ENCODE measurements at places on chromosomes 1 and 21. TPM values are rescaled to one million over a fixed set of nuclear protein-coding genes. Genes with fewer than 3 reads are reported as not detected.

FCRL6 gene
- 5.8 TPM for total RNA-seq

KMO gene
- 1.1 TPM for total RNA-seq

MYCL gene
- total RNA-seq, result 0.22 TPM

TRIM67 gene
- not detected for total RNA-seq

BARHL2 gene
- total RNA-seq, result not detected

GRCh38 chr1:56464294-56464693 is 115.1 kb downstream of the PLPP3 start:
- no peak overlapping the region for H3K27ac ChIP-seq
- no peaks in the 10 kb centered on the region for H3K36me3 ChIP-seq
- H3K27me3 ChIP-seq, result no peaks in the 10 kb centered on the region
- H3K4me3 ChIP-seq, result no peak overlapping the region
- no peak for DNase-seq

DNA sequence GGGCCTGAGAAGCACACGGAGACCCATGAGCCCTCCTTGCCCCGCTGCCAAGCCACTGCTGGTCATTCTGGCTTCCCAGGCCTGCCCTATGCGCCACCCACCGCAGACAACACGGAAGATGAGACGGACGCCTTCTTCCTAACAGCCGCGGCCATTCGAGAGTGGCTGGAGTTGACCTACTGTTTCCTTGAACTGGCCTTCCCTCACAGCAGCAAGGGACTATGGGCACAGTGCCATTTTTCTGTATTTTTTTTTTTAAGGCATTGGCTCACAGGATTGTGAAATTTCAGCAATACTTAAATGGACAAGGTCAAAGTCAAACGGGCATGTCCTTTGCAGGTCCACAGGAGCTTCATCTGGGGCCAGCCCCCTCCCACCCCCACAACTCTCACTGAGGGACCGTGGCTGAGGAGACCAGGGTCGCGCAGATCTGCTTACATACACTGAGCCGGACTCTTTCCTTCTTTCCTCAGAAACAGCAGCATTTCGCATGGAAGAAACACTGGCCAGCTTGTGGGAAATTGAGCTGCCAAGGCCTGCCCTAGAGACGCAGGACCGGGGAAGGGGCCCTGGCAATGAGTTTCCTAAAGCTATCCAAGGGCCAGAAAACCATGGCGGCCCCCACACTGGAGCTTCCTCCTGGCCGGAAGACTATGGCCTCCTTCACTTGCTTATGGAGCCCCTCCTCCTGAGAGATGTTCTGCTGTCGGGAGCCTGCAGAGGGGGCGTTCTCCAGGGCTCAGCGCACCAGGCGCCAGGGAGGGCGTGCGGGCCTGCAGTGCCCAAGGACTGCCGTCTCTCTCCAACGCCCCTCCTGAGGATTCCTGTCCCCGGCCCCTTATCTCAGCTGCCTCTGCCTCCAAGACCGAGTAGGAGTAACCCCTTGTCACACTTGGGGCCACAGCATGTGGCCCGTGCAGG is 98.9 kb downstream of the PGBD5 start:
- no peaks in the 10 kb centered on the region for H3K4me1 ChIP-seq
- peaks cover 17% of the 10 kb centered on the region for H3K27me3 ChIP-seq

DNA sequence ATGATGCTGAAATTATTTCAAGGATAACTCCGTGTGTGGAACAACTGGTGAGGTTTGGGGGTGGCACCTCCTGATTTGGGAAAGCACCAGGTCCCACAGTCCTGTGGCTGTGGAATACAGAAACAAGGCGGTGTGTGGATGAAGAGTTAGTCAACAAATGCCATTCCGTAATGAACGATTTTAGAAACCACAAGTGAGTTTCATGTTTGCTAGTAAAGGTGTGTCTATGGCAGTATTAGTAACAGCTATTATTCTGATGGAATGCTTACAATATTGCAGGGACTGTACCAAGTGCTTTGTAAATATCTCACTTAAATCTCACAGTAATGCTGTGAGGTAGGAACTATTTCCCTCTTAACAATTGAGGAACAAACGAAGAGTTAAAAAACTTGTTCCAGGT is 53.8 kb downstream of the B3GALNT2 start:
- no peak for DNase-seq
- H3K36me3 ChIP-seq, result peaks cover 33% of the 10 kb centered on the region

DNA sequence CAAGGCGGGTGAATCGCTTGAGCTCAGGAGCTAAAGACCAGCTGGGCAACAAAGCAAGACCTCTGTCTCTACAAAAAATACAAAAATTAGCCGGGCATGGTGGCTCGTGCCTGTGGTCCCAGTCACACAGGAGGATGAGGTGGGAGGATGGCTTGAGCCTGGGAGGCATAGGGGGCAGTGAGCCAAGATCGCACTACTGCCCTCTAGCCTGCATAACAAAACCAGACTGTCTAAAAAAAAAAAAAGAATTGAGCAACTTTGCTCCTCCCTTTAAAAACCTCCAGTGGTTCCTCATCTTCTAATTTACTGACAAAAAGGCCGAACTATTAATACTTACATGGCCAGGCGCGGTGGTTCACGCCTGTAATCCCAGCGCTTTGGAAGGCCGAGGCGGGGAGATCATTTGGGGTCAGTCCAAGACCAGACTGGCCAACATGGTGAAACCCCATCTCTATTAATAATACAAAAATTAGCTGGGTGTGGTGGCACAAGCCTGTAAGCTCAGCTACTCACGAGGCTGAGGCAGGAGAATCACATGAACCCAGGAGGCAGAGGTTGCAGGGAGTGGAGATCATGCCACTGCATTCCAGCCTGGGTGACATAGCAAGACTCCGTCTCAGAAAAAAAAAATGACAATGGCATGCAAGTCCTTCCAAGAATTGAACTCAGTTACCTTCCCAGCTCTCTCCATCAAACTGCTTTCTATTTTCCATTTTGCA is 4.4 kb downstream of the ACBD3 start:
- no peak for DNase-seq
- no peak overlapping the region for H3K4me3 ChIP-seq
- H3K27ac ChIP-seq, result no peak overlapping the region
- H3K36me3 ChIP-seq, result peaks cover 2% of the 10 kb centered on the region

DNA sequence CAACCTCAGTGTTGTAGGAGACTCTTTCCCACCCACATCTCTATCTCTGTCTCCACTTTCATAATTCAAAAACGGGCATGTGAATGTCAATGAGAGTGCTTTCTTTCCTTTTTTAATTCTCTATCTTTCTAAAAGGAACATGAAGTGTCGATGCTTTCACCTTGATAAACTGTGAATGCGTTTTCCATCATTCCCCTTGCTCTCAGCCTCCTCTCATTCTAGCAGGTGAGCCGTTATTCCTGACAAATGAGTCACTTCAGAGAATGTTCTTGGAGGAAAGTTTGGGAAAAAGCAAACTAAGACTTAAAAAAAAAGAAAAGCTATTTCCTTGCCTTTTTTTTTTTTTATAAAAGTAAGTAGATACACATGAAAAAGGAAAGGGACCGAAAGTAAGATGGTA is 226.0 kb upstream of the C1orf87 start:
- no peaks in the 10 kb centered on the region for H3K4me1 ChIP-seq
- H3K27me3 ChIP-seq, result no peaks in the 10 kb centered on the region
- no peak overlapping the region for H3K27ac ChIP-seq
- H3K36me3 ChIP-seq, result no peaks in the 10 kb centered on the region
- DNase-seq, result no peak
- H3K4me3 ChIP-seq, result no peak overlapping the region

- H3K36me3 ChIP-seq, result no peaks in the 10 kb centered on the region
- no peak for DNase-seq
- no peaks in the 10 kb centered on the region for H3K27me3 ChIP-seq
- H3K27ac ChIP-seq, result no peak overlapping the region
Measured at GRCh38 chr1:228689255-228689654, 46.0 kb upstream of the RHOU start.

DNA sequence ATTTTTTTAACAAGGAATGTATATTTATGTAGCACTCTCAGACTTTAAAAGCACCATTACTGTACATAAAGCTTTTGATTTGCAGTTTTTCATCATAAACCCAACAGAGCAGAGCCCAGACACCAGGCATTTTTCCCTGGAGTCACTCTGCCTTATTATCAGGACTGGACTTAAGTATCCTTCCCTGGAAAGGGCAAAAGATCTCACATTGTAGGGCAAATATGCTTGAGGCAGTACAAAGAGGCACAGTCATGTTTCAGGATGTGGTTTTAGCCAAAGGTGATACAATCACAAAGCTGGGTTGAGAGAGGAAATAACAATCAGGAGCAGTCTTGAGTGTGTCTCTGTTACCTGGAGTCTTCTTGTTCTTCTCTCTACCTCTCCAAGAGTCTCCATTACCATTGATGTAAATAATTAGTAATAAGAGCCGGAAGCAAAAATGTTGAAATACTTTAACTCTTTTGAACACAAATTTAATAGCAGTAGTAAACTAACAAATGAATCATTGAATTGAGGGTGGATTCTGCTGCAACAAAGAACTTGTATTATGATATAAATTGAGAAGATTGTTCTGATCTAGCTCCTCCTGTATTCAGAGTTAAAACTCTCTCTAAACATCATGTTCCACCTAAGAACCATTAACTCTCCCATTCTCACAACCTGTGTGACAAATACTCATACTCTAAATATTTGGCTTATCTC is 160.5 kb downstream of the LTN1 start:
- no peaks in the 10 kb centered on the region for H3K27me3 ChIP-seq
- peaks cover 46% of the 10 kb centered on the region for H3K4me1 ChIP-seq
- H3K4me3 ChIP-seq, result no peak overlapping the region
- DNase-seq, result no peak
- H3K36me3 ChIP-seq, result no peaks in the 10 kb centered on the region

DNA sequence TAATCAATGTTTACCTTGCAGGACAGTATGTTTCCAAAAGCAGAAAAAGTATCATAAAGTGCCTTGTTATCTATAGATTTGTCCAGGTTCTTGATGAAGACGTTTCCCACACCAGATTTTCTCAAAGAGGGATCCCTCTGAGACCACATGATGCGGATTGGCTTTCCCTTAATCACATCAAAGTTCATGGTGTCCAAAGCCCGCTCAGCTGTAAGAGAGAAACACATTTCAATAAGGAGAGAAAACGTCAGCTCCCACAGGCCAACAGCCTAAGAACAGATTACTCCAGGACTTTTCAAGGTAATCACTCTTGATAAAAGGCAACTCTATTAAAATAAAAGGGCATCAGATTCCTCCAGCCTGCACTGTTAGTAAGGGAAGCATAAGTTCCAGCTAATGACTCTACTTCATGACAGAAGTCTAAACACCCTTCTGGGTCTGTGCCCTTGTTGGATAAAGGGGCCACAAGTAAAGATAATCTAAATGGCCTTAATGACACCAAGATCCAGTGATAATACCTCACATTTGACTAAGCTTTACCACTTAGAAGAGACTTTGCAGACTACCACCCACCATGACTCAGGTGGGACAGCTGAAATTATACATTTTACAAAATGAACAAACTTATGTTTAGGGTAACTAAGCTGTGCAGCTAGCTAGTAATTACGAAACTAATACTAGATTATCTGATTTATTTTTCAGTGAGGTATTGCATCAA is 4.1 kb downstream of the PABPC4 start:
- H3K27ac ChIP-seq, result no peak overlapping the region
- peaks cover 11% of the 10 kb centered on the region for H3K4me1 ChIP-seq
- peaks cover 12% of the 10 kb centered on the region for H3K36me3 ChIP-seq

DNA sequence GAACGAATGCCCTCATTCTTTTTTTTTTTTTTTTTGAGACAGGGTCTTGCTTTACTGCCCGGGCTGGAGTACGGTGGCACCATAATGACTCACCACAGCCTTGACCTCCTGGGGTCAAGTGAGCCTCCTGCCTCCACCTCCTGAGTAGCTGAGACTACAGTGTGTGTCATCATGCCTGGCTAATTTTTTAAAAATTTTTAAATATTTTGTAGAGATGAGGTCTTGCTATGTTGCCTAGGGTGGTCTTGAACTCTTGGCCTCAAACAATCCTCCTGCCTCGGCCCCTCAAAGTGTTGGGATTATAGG is 69.4 kb downstream of the ALG14 start:
- H3K4me1 ChIP-seq, result no peaks in the 10 kb centered on the region
- no peaks in the 10 kb centered on the region for H3K27me3 ChIP-seq
- no peak for DNase-seq
- no peak overlapping the region for H3K4me3 ChIP-seq

DNA sequence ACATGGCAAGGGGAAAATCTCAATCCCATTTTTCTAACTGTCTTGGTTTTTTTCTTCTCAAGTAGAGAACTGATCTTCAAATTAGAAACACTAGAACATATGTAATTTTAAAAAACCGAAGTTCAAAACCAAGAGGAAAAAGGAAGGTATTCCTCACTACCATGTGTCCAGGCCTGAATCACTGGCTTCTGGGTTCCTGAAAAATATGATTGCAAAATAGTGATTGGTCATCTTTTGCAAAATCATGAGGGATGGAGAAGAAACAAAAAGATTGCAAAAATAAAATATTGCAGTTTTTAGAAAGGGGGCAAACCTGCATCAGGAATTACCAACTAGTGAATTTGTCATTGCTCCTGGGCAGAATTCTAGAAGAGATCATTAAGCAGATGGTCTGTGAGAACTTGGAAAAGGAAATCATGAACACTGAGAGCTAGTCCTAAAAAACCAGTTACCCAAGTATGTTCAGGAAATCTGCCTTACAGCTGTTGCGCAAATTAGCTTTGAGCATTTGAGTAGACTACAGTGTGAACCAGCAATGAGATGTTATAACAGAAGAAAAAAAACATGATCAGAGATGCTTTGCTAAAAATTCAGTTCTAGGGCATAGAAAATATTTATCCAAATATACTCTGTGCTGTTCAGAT is 49.4 kb downstream of the SPATA46 start:
- no peaks in the 10 kb centered on the region for H3K36me3 ChIP-seq
- H3K27ac ChIP-seq, result no peak overlapping the region
- DNase-seq, result no peak
- no peaks in the 10 kb centered on the region for H3K4me1 ChIP-seq
- H3K4me3 ChIP-seq, result no peak overlapping the region

DNA sequence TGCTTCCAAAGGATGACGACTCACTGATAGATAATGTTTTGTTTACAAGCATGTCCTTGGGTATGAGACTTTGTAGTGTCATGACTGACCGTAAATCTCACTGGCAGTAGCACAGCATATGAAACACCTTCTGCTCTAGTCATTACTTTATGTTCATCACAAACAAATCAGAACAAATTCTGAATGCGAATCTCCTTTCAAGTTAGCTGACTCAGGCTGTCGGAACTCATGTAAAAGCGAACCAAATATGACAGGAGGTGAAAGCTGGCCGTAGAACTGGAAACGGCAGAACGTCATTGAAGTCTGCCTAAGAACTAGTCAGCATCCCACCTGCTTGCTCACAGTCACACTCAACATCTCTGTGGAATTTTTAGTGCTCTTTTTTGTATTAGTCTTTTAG is 143.9 kb downstream of the RGS7 start:
- H3K4me3 ChIP-seq, result no peak overlapping the region
- no peaks in the 10 kb centered on the region for H3K4me1 ChIP-seq
- H3K36me3 ChIP-seq, result no peaks in the 10 kb centered on the region
- H3K27me3 ChIP-seq, result no peaks in the 10 kb centered on the region
- no peak overlapping the region for H3K27ac ChIP-seq

GRCh38 chr1:157312082-157312812 is 174.1 kb upstream of the ETV3 start:
- no peaks in the 10 kb centered on the region for H3K4me1 ChIP-seq
- no peak overlapping the region for H3K27ac ChIP-seq
- no peak overlapping the region for H3K4me3 ChIP-seq
- no peaks in the 10 kb centered on the region for H3K36me3 ChIP-seq
- DNase-seq, result no peak

- no peaks in the 10 kb centered on the region for H3K36me3 ChIP-seq
- H3K27ac ChIP-seq, result no peak overlapping the region
- H3K4me1 ChIP-seq, result no peaks in the 10 kb centered on the region
- DNase-seq, result no peak
- H3K4me3 ChIP-seq, result no peak overlapping the region
Measured at GRCh38 chr1:65538664-65539063, 118.2 kb downstream of the LEPR start.

- H3K4me3 ChIP-seq, result no peak overlapping the region
- no peak for DNase-seq
- H3K4me1 ChIP-seq, result peaks cover 9% of the 10 kb centered on the region
- no peak overlapping the region for H3K27ac ChIP-seq
- H3K36me3 ChIP-seq, result no peaks in the 10 kb centered on the region
Measured at GRCh38 chr1:228037401-228038386, 30.9 kb downstream of the WNT3A start.
